GM12864 (cell line): ENCODE measurements at places on chromosomes 5 and 9.
A peak's percentile ranks its signal among the peaks of the same experiment; 100 is the strongest.

GRCh38 chr9:129011170-129011569 lies 17.0 kb downstream of the SH3GLB2 start:
- DNase-seq: no peak

GRCh38 chr5:9512457-9512856 lies 33.4 kb downstream of the SEMA5A start:
- no peak for DNase-seq

GRCh38 chr5:106530150-106530549 lies 1140.6 kb downstream of the EFNA5 start:
- DNase-seq: no peak

DNA sequence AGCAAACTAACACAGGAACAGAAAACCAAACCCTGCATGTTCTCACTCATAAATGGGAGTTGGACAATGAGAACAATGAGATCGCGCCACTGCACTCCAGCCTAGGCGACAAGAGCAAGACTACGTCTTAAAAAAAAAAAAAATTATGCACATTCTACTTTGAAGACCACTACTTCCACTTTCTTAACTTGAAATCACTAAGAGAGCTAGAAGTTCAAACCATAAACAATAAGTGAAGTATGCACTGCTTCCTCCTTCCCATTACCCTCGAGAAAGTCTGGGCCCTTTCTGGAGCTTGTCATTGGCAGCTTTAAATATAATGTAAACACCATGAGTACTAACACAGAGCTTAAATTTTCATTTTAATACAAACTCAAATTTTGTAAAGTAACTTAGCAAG lies 94.9 kb downstream of the TLE1 start:
- no peak for DNase-seq

DNA sequence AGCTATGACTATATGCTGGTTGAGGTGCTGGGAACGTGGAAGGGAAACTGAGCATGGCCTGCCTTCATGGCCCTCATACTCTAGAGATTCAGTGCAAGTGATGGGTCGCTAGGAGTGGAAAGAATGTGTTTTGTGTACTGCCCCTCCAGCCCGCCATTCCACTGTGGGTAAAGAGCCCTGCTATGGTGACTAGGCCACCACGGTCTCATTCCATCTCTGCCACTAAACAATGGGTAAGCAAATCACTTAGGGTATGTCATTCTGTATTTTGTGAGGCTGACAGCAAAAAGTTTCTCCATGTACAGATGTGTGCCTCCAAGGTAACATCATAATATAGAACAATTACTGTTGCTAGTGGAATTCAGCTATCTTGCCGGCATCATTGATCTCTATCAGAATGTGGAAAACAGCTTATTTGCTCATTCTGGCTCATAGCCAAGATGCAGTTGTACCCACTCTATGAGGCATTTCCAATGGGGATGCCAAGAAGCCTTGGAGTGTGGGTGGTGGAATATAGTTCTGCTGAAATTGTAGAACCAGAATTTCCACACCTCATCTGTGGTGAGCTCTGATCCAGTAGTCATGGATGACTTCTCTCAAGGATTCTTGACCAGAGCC lies 12.5 kb downstream of the SMARCA2 start:
- no peak for DNase-seq

GRCh38 chr9:121924700-121925099 lies 168.4 kb downstream of the TTLL11 start:
- no peak for DNase-seq

DNA sequence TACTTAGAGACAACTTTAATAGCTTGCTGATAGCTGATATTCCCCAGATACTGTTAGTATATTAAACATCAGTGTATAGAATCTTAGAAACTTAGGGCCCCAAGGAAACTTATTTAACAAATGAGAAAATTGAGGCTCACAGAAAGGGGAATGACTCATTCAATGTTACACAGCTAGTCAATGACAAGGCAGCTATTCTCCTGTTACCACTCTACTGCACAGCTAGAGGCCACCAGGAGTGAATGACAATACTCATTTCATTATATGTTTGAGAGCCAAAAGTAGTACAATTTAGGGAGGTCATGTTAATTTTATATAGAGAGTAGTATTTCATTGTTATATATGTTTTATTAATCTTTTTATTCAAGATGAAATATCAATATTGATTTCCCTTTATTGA lies 33.2 kb upstream of the PCDHB1 start:
- no peak for DNase-seq

- DNase-seq: no peak
Measured at GRCh38 chr5:9176641-9177040, 369.2 kb downstream of the SEMA5A start.

- no peak for DNase-seq
Measured at GRCh38 chr9:36868586-36869282, 165.3 kb downstream of the PAX5 start.

- DNase-seq: no peak
Measured at GRCh38 chr5:133714161-133714915, 102.0 kb upstream of the FSTL4 start.

DNA sequence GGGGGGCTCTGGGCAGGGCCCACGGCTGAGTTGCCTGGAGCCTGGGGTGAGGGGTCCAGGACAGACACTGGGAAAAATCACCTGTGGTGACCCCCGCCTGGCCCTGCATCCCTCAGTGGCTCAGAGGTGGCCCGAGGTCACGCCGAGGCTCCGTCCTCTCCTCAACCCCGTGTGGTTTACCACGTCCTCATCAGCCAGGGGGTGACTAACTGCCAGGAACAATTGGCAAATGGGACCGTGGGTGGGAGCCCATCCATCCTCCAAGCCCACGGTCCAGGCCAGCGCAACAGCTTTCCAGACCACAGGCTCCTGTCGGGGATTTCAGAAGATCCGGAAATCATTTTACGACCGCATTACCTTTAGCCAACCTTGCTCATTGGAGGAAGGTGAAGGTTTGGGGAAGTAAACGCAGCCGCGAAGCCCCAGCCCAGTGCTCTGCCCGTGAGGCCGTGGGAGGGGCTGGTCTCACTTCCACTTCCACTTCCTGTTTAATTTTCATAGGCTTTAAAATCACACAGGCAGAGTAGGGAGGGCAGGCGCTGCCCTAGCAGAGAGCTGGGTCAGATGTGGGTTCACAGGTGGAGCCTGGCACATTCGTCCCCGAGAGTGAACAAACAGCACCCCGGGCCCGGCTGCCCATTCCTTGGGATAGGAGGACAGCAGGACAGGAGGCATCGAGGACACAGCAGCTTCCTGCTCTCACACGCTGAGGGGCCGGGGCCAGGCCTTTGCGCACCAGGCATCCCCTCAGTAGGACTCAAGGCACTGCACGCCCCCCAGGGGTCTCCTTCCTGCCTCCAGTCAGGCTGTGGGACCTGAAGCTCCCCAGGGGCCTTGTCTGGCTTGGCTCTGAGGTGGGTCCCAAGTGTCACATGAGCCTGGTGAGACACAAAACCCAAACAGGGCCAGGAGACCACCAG lies 19.8 kb upstream of the SLC9A3 start:
- DNase-seq: peak; percentile 90

- DNase-seq: no peak
Measured at GRCh38 chr9:115461280-115461679, 343.3 kb upstream of the TNC start.

DNA sequence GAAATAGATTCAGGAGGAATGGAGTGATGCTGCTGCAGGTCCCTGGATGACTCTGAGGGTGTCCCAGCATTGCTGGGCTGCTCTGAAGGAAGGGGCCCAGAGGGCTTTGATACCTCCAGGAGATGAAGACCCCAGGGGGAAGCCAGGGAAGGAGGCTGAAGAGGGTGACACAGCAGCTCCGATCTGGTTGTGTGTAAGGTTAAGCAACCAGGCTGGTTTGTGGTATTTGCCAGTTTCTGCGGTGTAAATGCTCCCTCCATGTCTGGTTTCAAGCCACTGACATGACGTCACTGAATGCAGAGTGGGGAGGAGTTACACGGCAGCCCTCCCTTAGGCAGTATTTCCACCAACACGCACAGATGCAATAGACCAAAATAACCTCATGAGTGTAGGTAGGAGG lies 40.0 kb upstream of the ORM1 start:
- DNase-seq: no peak

- no peak for DNase-seq
Measured at GRCh38 chr5:15520856-15521255, 20.9 kb downstream of the FBXL7 start.

DNA sequence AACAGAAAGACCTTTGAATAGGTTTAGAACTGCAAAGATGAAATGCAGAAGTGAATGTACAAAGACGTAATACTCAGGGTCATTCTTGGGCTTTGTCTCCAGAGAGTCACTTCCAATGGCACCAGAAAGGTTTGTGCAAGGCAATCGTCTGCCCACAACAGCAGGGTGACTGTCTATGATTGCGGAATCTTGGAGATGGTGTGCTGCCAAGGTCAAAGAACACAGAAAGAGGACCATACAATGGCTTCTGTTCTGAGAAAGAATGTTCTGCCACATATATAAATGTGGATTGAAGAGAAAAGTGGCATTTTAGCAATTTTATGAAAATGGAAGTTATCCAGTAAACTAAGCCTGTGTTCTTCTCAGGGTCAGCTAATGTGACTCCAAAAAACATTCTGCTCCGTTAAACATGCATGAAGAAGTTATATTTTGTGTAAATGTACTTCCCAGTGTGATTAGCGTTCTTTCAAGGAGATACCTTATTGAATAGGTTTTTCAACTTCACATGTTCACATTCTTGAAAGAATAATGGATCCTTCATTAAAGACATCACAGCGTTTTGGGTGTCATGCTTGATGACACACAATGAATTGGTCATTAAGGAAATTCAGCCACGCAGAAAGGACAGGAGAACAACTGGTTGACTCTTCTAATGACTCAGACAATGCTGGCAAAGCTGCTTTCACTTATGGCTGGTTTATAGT lies 73.4 kb upstream of the CDH6 start:
- no peak for DNase-seq

GRCh38 chr5:180315762-180316212 lies 23.9 kb upstream of the MAPK9 start:
- no peak for DNase-seq

GRCh38 chr9:129023036-129023907 lies 4.9 kb downstream of the SH3GLB2 start:
- no peak for DNase-seq

- no peak for DNase-seq
Measured at GRCh38 chr9:120891884-120892747, 15.1 kb upstream of the PHF19 start.

- no peak for DNase-seq
Measured at GRCh38 chr5:94140300-94140699, 398.9 kb upstream of the POU5F2 start.

DNA sequence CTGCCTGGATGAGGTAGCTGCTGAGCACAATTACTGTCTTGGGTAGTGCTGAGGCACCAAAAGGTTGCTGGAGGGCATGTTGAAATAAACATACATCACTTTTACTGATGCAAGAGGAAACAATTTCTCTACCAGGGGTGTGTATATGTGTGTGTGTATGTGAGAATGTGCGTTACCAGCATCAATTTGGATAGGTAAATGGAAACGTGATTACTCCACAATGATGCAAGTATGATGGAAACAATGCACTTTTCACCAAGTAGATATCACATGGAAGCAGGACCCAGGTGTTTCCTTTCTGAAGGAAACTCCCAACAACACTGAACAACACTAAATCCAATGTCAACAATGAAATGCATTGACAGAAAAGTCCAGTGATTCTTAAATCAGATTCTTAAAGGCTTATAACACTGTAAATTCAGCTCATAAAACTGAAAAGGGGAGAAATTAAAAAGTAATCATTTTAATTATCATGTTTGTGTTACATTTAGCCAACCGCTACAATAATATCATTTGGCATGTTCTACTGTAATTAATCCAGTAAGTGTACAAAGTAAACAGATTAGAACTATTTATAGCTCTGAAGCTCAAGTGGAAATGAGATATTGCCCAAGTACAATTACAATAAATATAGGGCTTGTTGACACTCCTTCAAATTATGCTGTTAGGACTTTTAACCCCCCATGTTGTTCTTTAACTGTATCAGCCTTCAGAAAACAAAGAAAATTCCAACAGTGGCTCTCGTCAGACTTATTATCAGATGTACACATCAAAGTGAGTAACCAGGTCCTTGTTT lies 25.3 kb downstream of the YIPF5 start:
- DNase-seq: no peak

DNA sequence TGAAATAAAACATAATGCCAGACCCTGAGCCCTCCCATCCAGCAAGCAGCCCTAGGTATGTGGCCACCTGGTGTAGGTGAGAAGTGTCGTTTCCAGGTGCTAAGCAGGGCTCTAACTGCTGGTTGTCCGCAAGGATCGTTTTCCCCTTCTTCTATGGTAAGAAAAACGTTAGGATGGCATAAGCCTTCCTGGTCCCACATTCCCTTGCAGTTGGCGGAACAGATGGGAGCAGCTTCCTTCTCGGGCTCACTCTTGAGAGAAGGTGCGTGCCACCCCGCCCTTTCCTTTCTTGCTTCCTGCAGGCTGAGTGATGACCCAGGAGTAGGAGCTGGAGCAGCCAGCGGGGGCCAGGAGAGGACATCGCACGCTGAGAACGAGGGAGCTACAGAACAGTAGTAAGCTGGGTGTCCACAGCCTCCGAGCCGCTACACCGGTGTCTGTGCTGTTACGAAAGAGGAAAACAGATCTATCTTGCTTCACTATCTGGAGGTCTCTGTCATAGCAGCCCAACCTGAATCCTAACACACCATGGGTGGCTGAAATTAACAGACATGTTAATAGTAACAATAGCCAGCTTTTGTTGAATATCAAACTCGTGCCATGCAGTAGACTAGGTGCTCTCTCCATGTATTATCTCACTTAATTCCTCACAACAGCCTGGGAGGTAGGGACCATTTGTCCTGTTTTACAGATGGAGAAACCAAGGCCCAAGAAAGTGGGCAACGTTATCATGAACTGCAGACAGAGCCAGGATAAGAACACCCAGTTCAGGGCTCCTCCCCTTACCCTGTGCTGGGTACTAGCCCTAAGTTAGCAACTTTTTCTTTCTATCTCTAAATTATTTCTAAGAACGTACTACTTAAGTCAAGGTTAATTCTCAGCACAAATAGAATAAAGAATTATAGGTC lies 139.8 kb downstream of the COL23A1 start:
- DNase-seq: no peak

- DNase-seq: peak; percentile 21
Measured at GRCh38 chr9:132411091-132411508, 1.1 kb downstream of the CFAP77 start.

DNA sequence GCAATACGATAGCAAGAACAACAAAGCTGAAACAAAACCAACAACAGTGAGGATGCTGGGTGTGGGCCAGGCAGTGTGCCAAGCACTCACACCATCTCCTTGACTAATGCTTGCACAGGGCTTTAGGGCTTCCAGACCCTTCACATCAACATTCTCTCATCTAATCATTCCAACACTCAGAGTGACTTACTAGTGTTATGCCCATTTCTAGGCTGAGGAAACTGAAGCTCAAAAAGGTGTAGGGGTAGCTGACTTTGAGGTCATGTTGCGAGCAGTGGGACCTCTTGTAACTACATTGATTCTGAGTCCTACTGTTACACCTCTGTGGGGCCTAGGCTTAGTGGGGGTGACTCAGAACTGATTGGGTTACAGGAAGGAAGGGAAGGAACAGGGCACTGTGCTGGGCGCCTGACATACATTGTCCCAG lies 9.7 kb downstream of the ANGPTL2 start:
- DNase-seq: no peak

DNA sequence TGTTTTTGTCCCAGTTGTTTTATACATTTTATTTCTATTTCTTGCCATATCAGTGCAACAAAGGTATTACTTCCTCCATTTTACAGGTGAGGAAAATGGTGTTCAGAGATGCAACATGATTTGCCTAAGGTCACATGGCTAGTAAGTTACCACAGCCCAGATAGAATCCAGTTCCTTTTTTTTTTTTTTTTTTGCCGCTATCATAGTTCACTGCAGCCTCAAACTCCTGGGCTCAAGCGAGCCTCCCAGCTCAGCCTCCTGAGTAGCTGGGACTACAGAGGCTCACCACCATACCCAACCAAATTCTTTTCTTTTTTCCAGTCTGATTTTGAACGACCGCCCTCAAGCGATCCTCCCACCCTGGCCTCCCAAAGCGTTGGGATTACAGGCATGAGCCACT lies 480 bp upstream of the CCDC69 start:
- DNase-seq: no peak
